CD4-positive, alpha-beta T cell treated with Interleukin-4 for 1 hour (primary cell): ENCODE measurements at places on chromosomes 13 and 19.

DNA sequence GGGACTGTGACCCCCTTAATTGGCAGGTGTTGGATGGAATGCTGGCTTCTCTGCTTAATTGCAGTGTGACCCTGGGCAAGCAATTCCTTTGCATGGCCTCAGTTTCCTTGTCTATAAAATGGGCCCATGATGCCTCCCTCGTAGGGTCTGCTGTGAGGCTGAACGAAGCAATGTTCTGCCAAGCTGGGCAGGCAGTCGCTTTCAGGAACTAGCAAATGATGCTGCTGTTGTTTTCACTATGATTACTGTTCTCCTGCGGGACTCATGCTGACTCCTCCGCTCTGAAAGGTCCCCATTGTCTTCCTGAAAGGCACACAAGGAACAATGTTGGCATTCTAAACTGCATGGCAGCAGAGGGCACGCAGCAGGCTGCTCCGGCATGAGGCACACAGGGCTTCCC is 6.8 kb downstream of the BICRA start:
- DNase-seq, result no peak

GRCh38 chr19:12784871-12785430 is 6.3 kb upstream of the JUNB start:
- DNase-seq, result peak; percentile 74

DNA sequence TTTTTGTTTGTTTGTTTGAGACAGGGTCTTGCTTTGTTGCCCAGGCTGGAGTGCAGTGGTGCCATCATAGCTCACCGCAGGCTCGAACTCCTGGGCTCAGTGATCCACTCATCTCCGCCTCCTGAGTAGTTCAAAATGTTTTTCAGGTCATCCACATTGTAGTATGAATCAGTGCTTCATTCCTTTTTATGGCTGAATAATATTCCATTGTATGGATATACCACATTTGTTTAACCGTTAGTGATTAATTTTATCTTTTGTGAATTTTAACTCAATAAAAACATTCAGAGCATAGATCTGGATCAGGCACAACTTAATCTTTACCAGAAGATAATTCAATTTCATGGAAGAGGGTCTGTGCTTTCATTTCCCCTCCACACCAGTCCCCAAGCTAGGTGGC is 47.7 kb downstream of the VAV1 start:
- no peak for DNase-seq

DNA sequence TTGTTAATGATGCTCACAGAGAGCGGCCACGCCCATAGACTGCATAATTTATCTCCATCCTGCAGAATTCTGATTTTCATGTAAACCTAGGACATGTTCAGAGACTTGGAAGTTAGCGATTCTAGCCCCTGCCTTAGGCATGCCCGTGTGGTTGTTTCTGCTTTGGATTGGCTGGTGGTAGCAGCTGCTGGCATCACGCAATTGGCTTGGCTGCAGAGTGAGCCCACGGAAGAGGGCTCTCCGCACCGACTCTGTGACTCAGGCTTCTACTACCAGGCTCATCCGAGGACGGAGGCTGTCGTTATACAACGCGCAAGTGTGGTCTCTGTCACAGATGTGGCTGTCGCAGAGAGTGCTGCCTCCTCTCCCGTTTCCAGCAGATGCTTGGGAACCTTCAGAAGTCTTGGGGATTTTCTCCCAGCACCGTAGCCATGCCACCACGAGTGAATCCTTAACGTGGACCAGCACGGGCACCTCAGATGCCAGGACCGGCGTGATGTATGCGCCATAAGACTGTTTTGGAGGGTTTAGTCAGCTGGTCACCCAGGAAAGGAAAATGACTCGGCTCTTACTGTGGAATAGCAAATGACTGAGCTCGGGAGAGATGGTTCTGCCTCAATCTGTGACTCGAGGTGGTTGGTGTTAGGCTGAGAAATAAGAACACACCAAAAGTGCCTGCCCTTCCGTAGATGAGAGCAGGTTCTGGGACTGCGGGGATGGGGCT is 61.0 kb upstream of the F7 start:
- no peak for DNase-seq

DNA sequence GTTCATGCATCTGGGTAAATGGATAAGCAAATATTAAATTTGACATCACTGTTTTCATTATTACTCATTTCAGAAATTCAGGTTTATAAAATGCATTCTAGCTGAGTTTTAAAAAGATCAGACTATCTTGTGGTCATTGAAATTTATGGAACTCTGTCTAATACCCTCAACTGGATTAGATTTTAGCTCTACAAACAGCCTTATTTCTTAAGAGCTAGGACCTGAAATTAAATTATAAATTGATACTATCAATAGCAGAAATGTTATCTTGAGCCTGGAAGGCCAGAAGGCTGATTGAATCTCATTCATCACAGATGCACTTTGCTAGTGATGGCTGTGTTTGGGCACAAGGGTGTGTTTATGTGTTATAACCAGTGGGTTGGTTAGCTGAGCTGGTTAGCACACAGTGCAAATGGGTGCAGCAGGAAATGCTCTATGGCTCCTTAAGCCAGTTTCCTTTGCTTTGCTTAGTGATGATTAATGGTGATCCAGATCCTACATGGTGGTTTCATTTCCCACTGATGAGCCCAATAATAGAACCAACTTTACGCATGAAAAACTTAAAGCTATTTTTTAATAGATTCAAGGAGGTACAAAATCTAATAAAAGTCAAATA is 310.8 kb upstream of the KLF12 start:
- DNase-seq, result no peak
